GM12878 (cell line): ENCODE measurements at places on chromosomes 7 and 10. TPM values are rescaled to one million over a fixed set of nuclear protein-coding genes. Genes with fewer than 3 reads are reported as not detected.

Gene COL17A1
- total RNA-seq, result 0.05 TPM in 1 of 2 replicates, not detected in the other

DNA sequence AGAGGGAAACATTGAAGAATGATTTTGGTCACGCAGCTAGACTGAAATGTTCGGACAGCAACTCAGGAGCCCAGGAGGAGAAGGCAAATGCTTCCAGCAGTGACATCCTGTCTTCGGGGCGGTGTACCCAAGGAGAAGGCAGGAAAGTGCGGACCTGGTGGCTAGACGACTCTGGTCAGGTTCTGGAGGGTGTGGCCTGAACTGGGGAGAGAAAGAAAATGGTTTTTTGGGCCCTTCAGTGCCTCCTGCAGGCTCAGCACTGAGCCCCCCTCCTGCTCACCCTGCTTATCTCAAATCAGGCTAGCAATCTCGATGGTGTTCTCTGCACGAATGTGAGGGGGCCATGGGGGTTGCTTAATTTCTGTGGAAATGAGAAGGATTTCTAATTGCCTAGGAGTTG, 26.7 kb upstream of the TARP start:
- no peak for DNase-seq

Gene PDE1C
- total RNA-seq, result 2.0 and 2.3 TPM in 2 replicates

Gene MCM10
- total RNA-seq, result 30.7 and 31.1 TPM in 2 replicates

Gene THSD7A
- total RNA-seq, result 0.03 TPM in 1 of 2 replicates, not detected in the other

DNA sequence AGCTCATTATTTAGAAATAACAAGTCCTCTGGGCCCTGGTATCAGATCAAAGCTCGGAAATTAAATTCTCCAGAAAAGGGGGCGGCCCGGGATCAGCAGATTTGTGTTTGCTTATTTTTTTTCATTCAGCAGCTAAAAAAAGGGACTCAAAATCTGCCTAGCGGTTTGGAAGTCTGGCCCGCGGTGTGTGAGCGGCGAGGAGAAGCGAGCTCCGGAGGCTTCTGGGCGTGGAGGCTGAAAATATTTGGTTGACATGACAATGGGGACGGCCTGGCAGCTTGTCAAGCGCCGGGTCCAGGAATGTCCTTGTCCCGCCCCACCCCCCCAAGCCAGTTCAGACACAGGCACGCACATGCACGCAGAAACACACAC, 43.4 kb downstream of the FOXL3 start:
- no peak for DNase-seq

DNA sequence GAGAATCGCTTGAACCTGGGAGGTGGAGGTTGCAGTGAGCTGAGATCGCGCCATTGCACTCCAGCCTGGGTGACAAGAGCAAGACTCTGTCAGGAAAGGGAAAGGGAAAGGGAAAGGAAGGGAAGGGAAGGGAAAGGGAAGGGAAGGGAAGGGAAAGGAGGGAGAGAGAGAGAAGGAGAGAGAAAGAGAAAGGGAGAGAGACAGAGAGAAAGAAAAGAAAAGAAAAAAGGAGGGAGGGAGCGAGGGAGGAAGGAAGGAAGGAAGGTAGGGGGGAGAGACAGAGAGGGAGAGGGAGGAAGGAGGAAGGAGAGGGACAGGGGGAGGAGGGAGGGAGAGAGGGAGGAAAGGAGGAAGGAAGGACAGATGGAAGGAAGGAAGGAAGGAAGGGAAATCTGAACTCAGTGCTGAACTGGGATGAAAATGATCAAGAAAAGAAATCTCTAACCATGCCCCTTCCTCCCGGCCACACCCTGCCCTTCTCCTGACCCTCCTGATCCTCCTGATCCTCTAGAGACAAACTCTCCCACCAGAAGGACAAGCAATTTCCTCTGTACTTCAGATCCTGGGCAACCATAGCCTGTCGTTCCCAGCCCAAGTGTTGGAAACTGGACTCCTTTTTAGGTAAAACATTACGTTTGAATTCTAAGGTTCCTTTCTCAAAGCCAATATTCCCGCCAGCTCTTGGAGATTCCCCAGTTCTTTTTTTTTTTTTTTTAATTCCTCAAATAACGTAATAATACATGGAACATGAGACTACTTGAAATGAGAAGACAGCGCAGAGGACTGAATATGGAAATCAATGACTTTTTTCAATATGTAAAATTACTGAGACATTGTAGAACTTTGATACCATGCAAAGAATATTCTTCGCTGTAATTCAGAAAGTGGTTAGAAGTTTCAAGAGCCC, 32.1 kb downstream of the NMT2 start:
- DNase-seq, result no peak
